ENCODE measurements at places on chromosomes 7 and 10. TPM values are rescaled to one million over a fixed set of nuclear protein-coding genes. Genes with fewer than 3 reads are reported as not detected.

GRCh38 chr7:132544999-132545398, 31.3 kb downstream of the PLXNA4 start:
- no peak for DNase-seq

MALSU1 gene
- 58.9 TPM for polyA plus RNA-seq

- DNase-seq: no peak
Measured at GRCh38 chr7:145293754-145294153, 457.9 kb upstream of the TPK1 start.

GRCh38 chr10:106980495-106981451, 183.7 kb downstream of the SORCS1 start:
- no peak for DNase-seq

DNA sequence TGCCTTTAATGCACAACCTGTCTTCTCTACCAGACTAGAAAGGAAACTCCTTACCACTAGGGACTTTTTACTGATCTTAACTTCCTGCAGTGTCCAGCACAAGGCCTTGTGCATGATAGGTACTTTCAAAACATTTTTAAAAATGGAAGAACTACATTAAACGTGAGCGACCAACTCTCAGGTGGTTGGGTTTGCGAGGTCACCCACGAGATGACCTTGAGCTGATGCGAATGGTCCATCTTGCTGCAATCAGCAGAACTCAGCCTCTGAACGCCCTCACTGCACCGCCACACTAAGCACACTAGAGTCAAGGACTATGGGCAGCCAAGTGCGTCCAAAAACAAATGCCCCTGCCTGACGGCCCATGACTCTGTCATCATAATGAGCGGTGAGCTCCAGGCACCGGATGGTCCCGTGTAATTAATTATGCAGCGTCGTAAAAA, 34.9 kb upstream of the PTF1A start:
- DNase-seq: no peak

NANOS1 gene
- polyA plus RNA-seq: 5.3 TPM

All from left renal cortex interstitium (tissue), 4 donors.